ENCODE measurements at places on chromosomes 16 and 17. TPM values are rescaled to one million over a fixed set of nuclear protein-coding genes. Genes with fewer than 3 reads are reported as not detected.

Gene EVPLL
- total RNA-seq, result not detected

Gene ALDH3A1
- total RNA-seq, result 1,130 TPM

Gene STH
- not detected for total RNA-seq

Gene SLFN12L
- not detected for total RNA-seq

Gene HEATR9
- total RNA-seq, result not detected

Gene SKAP1
- not detected for total RNA-seq

Gene P2RX1
- total RNA-seq, result not detected

Gene UBE2G1
- total RNA-seq, result 74.9 TPM

Gene HNF1B
- 18.7 TPM for total RNA-seq

Gene CFAP52
- total RNA-seq, result not detected

Gene TAT
- 0.06 TPM for total RNA-seq

Gene DBNDD1
- 51.4 TPM for total RNA-seq

Gene VKORC1
- 98.3 TPM for total RNA-seq

Gene COX6A2
- not detected for total RNA-seq

Gene CMTM2
- not detected for total RNA-seq

Gene TP53TG3F
- 0.17 TPM for total RNA-seq

Gene ASIC2
- total RNA-seq, result 1.9 TPM

Gene ATP6V0A1
- total RNA-seq, result 36.3 TPM

Gene CPNE2
- total RNA-seq, result 46.2 TPM

Gene TEKT1
- 0.21 TPM for total RNA-seq

Gene CIBAR2
- total RNA-seq, result not detected

Gene KRTAP4-5
- not detected for total RNA-seq

Gene MSI2
- 51.0 TPM for total RNA-seq

Gene CCL16
- total RNA-seq, result not detected

Gene CHST4
- total RNA-seq, result not detected

Gene TLCD2
- 1.8 TPM for total RNA-seq

Gene RPAIN
- 33.3 TPM for total RNA-seq

Gene EPX
- not detected for total RNA-seq

Gene C17orf78
- total RNA-seq, result not detected

Gene ADORA2B
- 16.2 TPM for total RNA-seq

Gene KRT222
- not detected for total RNA-seq

Gene ARL5C
- not detected for total RNA-seq

Gene KCNJ18
- 0.08 TPM for total RNA-seq

Gene ZNF385C
- total RNA-seq, result 0.22 TPM

Gene C1QTNF8
- total RNA-seq, result not detected

Gene CNTROB
- 39.8 TPM for total RNA-seq

Gene FAM234A
- total RNA-seq, result 45.1 TPM

Gene TBC1D26
- total RNA-seq, result 0.07 TPM

Gene KCNJ2
- 0.08 TPM for total RNA-seq

Gene NTN1
- 0.54 TPM for total RNA-seq

Gene C16orf96
- total RNA-seq, result not detected

Gene EDC4
- 57.6 TPM for total RNA-seq

Gene STAC2
- 4.7 TPM for total RNA-seq

Gene CCDC102A
- 7.8 TPM for total RNA-seq

Gene NHERF2
- total RNA-seq, result 63.3 TPM

Gene SYNGR2
- 129 TPM for total RNA-seq

Gene CHST5
- total RNA-seq, result 0.16 TPM

Gene SYCE1L
- 2.5 TPM for total RNA-seq

Gene TMEM114
- not detected for total RNA-seq

Gene FBXO47
- total RNA-seq, result not detected

Gene ADGRG3
- total RNA-seq, result 0.41 TPM

Gene LGALS3BP
- 68.4 TPM for total RNA-seq

Gene KRTAP2-2
- total RNA-seq, result not detected

Gene RAB37
- 1.3 TPM for total RNA-seq

Gene CSH2
- not detected for total RNA-seq

Gene CCDC40
- total RNA-seq, result 7.5 TPM

Gene SLC16A5
- total RNA-seq, result 27.5 TPM

All from A549 treated with Hydrocortisone at 1 μM for 4 hours (cell line).